Activated CD4-positive, CD25-positive, alpha-beta regulatory T cell treated with anti-CD3 and anti-CD28 coated beads, Interleukin-2, amount 50 U/mL, for 72 hours (primary cell): ENCODE measurements at places on chromosomes 13 and 19.
A peak's percentile ranks its signal among the peaks of the same experiment; 100 is the strongest.

- DNase-seq, result no peak
These were observed 55.2 kb downstream of the ATP7B start for GRCh38 chr13:51955816-51956603.

DNA sequence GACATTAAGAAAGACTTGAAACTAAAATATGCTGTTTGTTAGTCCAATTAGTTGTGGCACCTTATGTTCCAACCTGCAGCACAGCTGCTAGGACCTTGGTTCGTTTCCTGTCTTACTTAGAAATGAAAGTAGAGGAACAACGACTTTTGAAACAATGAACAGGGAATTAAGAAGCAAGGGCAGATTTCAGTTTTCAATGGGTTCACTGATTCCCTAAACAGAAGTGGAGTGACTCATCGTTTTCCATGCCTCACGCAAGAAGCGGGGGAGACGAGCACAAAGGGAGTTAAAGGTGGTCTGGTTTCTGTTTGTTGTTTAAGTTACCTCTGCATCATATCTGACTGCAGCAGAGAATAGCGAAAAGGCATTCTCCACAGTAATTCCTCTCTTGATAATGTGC lies 44.8 kb downstream of the PHF11 start:
- DNase-seq, result no peak

- peak; percentile 61 for DNase-seq
These were observed 2.3 kb downstream of the PRKD2 start for GRCh38 chr19:46714444-46715106.

GRCh38 chr19:8575467-8575997 lies 1.7 kb downstream of the MYO1F start:
- DNase-seq, result no peak

- DNase-seq, result no peak
These were observed 5.8 kb downstream of the PPP1R37 start for GRCh38 chr19:45098521-45099466.

DNA sequence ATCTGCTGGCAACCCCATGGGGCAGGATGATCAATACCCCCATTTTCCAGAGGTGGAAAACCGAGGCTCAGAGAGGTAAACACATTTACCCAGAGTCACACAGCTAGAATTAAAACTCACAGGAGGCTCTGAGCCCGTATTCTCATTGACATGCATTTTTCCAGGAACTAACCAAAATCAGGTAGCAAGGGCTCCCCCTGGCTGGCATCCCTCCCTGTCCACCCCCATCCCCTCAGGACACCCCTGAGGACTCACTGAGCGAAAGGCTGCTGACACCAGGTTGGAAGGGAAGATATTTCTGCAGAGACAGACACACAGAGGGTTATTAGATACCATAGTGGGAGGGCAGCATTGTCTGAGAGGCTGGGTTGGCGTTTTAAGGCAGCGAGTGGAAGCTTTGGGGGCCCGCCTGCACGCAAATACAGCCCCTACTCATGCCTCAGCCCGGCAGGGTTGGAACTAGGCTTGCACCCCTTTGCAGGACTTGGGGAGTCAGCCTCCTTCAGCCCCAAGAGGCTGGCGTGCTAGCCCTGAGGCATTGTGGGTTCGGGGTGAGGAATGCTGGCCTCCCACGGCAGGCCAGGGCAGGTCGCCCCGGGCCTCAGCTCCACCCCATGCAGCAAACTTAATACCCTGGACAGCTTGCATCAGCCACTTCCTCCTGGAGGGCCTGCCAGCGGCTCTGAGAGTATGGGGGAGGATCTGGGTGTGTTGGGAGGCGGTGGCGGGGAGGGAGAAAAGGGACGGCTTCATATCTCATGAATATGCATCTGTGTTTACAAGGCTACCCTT lies 3.9 kb downstream of the SLC1A5 start:
- peak; percentile 56 for DNase-seq

DNA sequence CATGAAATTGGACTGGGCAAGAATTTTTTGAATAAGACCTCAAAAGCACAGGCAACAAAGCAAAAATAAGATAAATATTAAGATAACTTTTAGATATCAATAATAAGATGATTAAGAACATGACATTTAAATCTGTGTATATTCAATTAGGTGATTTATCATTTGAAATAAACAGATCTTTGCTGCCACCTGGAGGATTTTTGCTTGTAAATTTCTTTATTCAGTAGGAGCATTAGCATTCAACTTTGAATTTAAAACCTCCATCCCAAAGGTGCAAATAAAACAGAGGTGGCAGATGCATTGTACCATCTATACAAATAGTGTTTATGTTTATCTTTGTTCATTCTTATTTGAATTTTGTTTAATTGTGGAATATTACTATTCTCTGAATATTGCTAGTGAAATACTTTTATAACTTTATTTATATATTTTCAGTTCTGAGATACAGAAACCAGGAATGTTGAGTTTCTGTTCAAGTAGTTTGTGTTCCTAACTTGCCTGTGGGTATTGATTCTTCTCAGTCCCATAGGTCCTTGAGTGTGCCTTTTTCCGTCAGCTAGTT lies 20.9 kb downstream of the COG6 start:
- no peak for DNase-seq

- no peak for DNase-seq
These were observed 2.1 kb downstream of the MEIS3 start for GRCh38 chr19:47417107-47417745.

DNA sequence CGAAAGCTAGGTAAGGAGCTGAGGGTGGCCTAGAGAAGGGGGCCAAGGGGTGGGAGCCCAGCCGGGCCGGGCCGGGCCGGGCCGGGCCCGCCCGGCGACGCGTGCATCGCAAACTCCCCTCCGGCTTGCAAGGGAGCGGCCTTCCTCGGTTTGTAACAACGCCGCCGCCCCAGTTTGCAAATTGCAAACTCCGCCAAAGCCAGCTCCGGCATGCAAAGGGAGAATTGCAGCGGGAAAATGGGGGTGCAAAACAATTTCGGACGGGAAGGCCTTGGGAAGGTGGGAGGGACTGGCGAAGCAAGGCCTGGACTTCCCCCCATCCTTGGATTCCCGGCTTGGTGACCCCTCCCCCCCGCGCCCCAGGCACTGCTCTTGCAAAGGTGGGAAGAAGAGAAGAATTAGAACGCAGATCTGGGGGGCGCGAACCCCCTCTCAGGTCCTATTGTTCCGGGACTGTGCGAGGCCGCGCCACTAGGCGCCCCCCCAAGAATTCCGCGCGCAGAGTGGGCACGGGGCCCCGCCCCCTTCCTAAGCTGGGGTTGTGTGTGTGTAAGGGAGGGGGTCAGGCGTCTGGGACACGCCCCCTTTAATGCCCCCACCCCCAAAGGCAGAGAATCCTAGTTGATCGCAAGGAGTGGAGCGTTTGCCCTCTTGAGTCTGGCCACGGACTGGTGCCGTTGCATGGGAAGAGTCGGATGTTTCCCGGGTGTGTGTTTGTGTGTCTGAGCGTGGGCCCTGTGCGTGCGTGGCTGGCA lies 926 bp downstream of the PRR12 start:
- no peak for DNase-seq

DNA sequence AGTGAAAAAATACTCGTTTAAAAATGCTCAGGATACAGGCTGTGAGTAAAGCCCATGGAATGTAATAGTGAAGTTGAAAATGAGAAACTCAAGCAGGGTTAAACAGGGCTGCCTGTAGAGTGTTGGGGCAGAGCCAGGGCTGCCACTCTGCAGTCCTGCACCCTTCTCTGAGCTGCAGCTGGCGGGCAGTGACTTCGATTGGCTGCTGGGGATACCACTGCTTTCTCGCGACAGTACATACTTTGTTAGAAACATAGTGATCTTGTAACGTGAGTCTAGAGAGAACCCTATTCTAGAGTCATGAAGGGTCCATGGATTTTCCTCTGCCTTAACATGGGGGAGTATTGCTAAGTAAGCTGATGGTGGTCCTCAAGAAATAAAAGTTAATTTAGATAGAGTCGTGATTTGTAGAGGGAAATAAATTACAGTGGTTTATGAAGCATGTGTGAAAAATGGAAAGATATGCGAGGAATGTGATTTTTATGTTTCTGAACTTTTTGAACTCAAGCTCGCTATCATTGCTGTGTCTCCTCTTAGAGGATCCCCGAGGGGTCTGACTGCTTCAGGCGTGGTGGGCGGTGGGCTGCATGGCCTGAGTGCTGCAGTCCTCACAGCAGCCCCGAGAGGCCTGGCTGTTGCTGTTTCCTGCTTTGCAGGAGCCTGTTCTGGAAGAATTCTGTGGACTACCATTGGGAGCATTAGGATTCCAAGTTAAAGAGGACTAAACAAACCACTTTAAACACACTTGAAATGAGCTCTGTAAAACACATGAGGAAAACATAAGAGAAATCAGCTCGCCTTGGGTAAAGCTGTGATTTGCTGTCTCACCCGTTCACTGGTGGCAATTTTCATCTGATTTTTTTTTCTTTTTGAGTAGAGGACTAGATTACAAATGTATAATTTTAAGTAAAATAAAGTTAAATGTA lies 95.7 kb downstream of the ARHGEF7 start:
- DNase-seq, result no peak

DNA sequence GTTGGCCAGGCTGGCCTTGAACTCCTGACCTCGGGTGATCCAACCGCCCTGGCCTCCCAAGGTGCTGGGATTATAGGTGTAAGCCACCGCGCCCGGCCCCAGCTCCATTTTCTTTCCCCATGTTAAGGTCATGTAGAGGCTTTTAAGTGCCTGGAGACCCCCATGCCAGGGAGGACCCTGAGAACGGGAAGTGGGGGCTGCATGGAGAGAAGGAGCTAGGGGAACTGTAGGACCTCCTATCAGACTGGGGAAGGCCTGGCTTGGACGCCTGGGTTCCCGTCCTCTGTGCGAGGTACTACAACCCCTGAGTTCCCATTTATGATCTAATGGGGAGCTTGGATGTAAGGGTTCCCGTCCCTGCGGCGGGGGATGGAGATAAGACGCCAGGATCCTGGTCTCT lies 714 bp upstream of the NPAS1 start:
- DNase-seq, result no peak

- no peak for DNase-seq
These were observed 11.9 kb downstream of the MRPS12 start for GRCh38 chr19:38942471-38943181.

- DNase-seq, result no peak
These were observed 237.7 kb upstream of the DACH1 start for GRCh38 chr13:72104656-72105180.

DNA sequence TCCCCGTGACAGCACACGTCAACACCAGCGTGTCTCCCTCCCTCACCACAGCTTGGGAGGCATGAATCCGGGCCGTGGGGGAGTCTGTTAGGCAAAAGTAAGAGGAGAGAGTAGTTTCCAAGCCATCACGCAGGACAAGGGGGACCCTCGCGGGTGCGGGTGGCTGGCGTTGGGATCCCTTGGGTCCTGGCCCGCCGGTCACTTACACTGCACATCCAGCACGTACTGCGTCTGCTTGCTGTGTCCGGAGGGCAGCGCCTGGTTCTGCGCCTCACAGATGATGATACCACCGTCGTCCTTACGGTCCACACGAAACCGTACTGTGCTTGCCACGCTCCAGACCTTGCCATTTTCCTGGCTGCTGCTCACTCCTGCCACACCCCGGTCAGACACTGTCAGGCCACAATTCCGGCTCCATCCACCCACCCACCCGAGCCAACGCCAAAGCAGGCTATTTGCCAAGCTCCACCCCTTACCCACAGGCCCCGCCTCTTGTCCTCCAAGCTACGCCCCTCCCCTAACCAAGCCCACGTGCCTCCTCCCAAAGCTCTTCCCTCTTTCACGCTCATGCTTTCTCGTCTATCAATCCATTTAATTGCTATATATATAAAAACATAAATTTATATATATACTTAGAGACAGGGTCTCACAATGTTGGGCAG lies 6.6 kb upstream of the ZNF428 start:
- DNase-seq, result no peak

DNA sequence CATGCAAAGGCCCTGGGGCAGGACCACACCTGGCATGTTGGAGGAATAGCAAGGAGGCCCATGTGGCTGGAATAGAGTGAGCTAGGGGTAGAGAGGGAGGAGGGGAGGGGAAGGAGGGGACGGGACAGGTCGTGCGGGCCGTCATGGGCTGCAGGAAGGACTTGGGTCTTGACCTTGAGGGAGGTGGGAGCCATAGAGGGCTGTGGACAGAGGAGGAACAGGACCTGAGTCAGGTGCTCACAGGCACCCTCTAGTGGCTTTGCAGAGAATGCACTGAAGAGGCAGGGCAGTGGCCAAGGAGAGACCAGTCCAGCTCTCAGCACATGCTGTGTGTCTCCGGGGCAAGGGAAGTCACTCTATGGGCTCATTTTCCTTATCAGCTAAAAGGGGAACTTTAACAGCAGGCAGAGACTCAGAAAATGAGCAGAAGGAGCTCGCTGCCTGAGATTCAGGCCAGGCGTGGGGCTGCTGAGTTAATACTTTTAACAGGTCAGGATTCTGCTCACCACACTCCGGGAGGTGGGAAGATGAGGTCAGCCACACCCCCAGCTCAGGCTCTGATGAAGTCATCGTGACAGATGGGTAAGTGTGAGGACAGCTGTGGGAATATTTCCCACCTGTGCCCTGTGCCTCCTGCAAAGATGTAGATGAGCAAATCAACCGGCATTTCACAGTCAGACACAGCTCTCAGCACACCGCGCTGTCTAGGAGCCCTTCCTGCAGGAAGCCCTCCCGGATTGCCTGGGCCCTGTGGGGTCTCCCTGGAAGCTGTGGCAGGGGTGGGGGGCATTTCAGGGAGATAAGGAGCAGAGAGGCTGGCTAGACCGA lies 6.0 kb upstream of the TNFAIP8L1 start:
- DNase-seq, result peak; percentile 63

DNA sequence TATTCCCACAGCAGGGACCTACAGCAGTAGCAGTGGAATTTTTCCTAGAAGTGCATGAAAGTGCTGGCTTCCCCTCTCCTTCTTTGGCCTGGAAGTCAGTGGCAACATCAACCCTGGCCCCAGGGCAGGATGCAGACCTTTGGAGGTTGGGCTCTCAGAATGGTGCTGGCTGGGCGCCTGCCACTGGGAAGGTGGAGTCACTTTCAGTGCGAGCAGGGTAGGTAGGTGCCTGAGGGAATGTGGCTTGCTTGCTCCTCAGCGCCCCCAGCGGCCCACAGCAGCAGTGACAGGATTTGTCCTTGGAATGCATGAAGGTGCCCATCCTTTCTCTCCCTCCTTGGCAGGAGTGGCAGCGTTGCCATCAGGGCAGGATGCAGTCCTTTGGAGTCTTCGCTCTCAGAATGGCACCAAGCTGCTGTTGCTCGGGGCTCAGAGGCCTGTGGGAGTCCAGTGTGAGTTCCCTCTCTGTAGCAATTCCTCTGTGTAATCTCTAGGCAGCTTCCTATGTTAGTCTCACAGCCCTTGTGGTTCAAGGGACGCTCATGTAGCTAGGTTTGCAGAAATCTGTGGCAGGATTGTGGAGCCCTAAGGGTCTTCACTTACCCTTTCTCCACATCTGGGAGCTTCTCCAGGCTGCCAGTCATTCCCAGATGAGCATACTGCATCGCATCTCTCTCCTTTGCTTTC lies 354.4 kb upstream of the DACH1 start:
- no peak for DNase-seq

DNA sequence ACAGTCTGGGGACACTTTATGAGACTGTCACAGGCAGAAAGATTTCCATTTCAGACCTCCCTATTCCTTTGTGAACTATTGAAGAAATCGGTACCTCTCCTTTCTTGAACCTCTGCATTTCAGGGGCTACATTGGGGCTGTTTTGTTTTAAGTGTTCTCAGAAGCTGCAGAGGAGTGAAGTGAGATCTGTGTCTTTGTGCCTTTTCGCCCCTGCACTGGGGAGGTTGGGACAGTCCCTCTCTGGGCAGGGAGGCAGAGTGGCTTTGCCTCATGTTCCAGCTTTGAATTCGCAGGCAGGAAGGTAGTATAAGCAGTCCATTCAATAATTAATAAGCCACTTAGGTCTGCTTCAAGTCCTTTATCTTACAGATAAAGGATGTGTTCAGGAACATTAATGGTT lies 9.5 kb upstream of the AMER2 start:
- no peak for DNase-seq
